ENCODE measurements at places on chromosomes 1 and 21.

- DNase-seq: no peak
Measured at GRCh38 chr1:165376811-165377311, 20.3 kb upstream of the LMX1A start.

GRCh38 chr1:53417074-53417511 lies 42.1 kb upstream of the DMRTB1 start:
- no peak for DNase-seq

DNA sequence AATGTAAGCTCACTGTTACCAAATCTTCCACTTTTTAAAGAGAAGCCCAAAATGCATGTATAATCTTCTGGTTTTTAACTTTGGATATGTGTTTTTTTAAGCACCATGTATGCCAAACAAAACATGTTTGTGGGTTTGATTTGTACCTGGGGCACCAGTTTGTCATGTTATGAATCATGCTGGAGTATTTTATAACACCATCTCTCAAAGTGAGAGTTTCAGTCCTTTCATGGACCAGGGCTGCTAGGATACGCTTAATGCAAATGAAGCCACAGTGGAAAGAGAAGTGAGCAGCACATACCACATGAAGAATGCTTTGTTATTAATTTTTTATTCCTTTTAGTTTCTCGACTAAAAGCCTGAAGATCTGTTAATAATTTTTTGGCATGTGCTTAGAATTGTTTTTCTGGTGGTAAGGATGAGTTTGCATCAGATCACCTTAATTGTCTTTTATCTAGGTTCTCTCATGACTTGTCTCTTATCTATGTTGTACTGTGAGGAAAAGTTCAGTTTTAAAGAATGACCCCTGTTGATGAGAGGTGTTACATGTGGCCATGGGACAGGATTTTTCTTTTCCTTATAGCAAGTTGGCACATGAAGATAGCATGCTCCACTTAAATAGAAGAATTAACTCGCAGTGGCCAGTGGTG lies 2.0 kb upstream of the RABGAP1L start:
- DNase-seq: no peak

- DNase-seq: no peak
Measured at GRCh38 chr1:225617956-225618355, 35.0 kb downstream of the ENAH start.

DNA sequence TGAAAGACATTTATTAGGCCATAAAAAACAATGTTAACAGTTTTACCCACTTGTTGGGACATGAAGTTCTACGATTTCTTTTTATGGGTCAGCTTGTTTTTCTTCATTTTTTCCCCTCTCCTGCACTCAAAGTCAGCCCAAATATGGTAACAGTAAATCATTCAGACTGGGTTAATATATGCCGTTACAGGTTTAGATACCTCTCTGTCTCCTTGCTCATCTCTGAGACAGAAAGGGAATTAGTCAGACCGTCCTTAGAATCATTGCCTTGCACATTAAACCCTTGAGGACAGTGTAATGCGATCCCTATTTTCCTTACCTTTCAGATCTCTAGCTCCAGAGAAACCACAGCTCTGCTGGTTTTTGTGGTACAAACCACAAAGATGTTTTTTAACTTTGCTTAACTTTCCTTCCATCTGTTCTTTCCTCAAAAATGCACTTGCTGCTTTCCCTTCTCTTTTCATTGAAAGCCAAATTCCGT lies 613.3 kb downstream of the PLPP3 start:
- no peak for DNase-seq

DNA sequence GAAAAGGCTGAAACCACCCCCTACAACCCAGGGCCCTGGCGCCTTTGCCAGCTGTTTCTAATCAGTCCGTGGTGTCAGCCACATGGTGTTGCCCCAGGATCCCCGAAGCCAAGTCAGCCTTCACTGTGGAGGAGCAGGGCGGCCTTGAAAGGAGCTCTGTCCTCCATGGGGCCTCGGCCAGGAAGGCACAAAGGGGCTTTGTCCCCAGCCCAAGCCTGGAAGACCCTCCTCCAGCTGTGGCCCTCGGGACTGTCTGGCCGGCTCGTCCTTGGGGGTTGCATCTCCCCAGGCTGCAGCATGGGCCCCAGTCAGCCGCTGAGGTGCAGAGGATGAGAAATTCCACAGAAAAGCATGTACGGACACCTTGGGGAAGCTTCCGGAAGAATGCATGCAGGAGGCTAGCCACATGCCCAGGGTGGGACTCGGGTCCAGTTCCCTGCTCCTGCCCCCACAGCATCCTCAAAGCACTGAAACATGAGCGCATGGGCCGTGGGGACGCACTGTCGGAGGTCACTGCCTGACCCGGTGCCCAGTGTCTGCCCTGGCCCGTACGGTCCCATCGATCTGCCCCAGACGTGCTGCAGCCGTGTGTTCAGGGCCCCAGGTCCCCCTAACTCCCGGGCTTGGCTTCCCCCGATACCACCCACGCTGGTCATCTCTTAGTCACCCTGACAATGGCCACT lies 38.6 kb upstream of the POFUT2 start:
- DNase-seq: peak; percentile 50

DNA sequence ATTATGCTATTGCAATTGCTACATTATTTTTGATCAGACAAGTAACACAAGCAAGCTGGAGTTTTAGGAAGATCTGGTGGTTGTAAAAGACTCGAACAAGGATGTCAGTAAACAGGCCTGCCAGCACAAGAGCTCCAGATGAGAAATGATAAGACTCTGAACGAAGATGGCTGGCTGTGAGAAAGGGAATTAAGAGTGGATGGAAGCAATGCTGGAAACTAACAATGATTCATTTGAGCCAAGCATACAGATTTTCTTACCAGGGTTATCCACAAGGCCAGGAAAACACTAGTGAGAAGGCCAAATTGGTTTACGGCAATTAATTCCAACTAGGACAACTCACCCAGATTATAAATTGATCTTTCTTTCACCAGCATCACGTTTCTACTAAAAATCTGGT lies 54.2 kb downstream of the NRIP1 start:
- no peak for DNase-seq
